ENCODE measurements at places on chromosomes 1 and 21.

DNA sequence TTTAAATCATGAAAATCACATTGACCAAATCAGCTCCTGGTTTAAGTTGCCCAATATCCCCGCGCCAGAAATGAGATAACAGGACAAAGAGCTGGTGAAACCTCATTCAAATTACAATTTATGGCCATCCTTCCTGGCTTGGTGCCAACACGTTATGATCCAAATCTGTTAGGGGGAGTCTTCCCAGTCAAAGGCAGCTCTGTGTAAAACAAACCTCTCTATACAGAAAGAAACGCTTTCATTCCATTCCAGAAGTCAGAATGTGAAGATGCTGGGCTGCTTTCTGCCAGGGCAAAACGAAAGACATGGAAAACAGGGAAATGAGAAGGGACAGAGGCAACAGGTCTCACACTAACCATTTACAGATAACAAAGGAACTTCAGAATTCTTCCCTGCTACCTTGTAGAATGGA is 53.5 kb upstream of the TIAM1 start:
- no peak for DNase-seq

DNA sequence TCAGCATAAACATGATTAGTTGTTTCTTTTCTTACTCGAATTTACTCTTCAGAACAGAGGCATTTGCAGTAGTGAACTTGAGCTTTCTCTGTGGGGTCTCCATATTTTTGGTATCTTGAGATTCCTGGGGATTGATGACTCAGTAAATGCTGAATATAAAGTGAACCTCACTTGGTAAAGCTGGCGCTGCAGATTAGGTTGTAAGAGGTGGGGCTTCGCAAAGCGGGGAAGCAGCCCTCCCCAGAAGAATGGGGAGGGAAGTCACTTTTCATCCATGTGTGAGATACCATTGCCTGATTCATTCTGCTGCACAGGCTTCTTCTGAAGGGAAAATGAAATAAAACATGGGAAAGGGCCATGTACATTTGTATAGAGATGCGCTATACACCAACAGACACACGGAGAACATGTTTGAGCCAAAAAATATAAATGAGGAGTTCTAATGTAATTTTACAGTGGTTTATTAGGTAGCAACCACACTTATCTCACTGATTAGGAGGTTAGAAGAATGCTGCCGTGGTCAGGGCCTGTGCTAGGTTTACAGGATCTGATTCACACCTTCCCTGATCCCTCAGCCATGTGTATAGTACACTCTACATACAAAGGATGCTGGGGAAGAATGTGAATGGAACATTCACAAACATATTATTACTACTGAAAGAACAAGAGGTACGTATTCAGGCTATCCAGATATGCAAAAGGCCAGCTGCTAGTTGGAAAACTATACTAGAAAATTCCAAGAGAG is 63.5 kb downstream of the DNTTIP2 start:
- DNase-seq, result peak; percentile 92

DNA sequence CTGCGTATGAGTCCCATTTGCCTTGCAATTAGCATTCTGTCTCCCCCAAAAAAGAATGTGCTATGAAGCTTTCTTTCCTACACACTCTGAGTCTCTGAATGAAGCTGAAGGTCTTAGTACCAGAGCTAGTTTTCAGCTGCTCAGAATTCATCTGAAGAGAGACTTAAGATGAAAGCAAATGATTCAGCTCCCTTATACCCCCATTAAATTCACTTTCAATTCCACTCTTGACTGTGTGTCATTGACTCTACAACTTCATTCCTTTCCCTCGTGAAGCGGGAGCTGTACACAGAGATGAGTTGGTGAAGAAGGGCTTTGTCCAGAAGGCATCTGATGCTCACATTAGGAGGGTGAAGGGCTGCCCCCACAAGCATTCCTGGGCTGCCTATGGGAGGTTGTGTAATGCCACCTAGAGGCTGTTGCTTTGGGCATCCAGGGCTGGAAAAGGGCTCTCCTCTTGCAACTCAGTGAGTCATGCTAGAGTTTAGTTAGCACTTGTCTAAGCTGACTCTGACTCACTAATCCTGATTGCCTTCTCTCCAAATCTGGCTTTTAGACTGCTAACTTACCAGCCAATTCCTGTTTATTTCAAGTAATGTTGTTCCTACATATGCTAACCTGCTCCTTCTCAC is 1.8 kb downstream of the SPRR1B start:
- peak; percentile 91 for DNase-seq

GRCh38 chr1:212712451-212713303 is 13.0 kb upstream of the BATF3 start:
- peak; percentile 49 for DNase-seq

DNA sequence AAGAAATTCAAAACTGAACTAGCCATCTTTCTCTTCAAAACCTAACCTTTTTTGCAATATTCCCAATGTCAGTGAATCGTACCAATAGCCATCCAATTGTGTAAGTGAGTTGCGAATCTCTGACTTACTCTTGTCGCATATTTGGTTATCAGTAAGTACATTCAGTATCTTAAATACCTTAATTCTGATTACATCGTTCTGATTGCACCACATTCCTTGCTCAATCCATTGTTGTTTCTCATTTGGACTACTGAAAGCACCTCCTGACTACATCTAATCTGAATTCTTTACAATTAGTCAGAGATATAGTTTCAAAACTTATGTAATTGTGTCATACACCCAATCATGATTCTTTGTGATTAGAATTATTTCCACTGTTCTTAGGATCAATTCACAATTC is 16.8 kb upstream of the BRINP3 start:
- DNase-seq, result no peak

DNA sequence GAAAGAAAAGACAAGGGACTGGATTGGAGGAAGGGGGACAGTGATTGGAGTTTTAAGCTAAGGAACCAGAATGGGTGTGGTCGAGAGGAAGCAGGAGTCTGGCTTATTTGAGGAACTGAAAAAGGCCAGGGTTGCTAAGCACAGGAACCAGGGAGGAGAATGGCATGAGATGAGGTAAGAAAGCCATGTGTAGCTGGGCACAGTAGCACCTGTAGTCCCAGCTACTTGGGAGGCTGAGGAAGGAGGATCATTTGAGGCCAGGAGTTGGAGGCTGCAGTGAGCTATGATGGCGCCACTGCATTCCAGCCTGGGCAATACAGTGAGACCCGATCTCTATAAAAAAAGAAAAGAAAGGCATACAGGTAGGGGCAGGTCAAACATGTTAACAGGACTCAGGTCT is 8.1 kb upstream of the KHDRBS1 start:
- DNase-seq, result no peak

GRCh38 chr1:58765441-58765840 is 18.4 kb downstream of the JUN start:
- no peak for DNase-seq

DNA sequence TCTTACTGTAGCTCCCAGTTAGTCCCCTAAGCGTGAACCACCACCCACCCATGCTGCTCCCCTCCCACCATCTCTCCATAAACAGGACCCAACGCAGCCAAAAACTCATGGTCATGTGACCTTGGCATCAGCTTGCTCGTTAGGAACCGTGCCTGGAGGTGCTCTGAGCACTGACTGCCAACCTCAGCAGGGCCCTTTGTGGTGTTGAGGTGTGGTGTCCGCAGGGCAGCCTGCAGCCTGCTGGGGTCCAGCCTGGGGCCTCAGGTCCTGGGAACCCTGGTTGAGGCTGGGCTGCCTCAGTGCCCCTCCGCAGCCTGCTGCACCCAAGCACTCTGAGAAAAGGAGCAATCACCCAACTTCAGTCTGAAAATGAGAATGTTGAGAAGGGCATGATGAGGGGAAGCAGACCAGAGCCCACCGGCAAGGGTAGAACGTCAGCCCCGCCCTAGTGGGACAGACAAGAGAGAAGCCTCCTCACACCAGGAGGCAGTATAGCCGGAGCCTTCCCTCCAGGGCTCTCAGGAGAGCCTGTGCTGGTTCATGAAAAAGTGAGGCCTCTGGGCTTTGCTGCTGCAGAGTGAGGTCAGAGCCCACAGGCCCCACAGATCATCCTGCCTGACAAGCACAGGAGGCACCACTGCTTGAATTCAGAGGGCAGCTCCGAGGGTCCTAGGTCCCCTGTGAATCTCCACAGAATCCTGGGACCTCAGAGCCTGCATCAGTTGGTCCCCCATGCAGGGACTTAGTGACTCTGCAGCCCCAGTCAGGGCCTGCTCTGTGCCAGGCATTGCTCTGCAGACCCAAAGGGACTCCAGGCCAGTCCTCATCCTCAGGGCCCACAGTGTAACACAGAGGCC is 4.9 kb upstream of the COL6A2 start:
- DNase-seq, result no peak

DNA sequence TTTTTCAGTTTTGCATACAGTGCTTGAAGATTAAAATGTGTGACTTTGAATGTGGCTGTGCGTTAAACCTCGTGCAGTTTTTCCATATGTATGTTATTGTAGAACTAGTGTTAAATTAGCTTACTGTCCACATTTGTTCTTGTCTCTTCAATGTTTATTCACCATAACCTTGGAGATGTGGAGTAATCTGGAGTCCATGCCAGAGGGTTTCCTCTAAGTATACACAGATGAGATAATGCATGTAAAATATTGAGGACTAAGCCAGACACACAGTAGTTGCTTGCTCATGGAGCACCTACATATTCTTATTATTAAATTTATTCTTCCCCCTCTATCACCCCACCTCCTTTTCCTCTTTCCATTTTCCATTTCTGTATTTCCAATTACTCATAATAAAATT is 7.7 kb upstream of the GIPC2 start:
- no peak for DNase-seq

DNA sequence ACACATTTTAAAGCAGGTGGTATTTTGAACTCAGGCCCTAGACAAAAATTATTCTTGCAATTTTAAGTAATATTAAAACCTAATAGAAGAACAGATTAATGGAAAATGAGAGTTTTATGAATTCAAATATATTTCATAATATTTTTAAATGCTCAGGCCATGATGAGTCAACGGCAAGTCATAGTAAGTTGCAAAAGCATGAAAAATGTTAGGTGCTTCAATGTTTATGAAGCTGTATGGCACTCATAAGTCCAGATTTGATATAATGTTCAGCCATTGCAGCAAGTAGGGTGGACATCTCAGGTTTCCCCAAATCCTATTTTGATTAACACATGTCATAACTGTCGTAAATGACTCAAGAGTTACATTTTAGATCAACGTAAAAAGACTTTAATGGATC is 112.6 kb downstream of the GRIK1 start:
- DNase-seq, result no peak

DNA sequence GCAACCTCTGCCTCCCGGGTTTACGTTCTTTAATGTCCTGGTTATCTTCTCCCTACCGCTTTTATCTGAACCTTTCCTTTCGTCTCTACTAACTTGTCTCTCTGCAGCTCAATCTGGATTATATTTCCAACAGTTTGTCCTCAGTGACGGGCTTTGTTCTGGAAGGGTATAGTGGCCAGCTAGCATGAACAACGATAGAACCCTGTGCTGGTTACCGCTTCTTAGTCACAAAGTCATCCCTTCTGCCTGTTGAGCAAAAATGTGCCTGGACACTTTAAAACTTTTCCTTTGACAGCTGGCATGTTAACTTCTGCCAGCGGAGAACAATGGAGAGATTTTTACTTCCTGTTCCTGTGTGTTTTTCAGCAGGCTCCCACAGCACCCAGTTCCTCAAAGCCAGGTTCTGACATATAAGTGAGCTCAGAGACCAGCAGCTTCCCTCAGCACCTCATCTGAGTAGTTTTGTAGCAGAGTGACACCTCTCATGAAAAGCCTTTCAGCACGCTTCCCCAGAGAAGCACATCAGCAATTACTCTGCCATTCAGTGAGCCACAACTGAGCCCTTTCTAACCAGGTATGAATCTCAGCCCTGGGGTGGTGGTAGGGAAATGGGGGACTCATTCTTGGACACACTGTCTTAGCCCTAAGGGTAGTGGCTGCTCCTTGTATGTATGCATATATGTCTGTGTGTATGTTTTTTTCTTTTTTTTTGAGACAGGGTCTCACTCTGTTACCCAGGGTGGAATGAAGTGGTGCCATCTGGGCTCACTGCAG is 23.6 kb upstream of the CCDC17 start:
- no peak for DNase-seq

GRCh38 chr1:36753451-36753850 is 270.7 kb upstream of the CSF3R start:
- DNase-seq, result no peak

DNA sequence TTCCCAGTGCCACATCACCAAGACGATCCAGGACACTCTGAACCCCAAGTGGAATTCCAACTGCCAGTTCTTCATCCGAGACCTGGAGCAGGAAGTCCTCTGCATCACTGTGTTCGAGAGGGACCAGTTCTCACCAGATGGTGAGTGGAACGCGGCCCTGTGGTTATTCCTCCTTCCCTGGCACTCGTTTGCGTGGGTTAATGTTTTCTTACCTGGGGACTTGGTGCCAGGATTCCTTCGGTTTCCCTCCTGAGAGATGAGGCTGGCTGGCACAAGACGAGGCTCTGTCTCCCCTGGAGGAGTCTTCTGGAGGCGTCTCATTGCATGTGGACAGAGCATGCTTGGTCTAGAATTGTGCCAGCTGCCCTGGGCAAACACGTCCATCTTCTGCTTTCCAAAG is 29.3 kb downstream of the ATP5PO start:
- no peak for DNase-seq

DNA sequence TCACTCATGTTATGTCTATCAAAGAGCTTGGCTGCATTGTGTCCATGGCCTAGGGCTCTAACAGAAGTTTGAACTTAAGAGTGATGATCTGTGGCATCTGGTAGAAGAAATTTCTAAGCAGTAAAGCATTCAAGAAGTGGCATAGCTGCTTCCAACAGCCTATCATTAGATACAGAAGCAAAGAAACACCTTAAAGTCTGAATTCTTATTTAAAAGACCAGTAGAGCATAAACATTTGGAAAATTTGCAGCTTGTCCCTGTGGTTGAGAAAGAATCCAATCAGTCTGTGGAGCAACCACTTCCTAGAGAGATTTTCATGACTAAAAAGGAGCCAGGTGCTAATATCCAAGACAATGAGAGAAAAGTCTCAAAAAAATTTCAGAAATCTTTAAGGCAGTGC is 165.5 kb downstream of the SNX7 start:
- DNase-seq, result no peak

DNA sequence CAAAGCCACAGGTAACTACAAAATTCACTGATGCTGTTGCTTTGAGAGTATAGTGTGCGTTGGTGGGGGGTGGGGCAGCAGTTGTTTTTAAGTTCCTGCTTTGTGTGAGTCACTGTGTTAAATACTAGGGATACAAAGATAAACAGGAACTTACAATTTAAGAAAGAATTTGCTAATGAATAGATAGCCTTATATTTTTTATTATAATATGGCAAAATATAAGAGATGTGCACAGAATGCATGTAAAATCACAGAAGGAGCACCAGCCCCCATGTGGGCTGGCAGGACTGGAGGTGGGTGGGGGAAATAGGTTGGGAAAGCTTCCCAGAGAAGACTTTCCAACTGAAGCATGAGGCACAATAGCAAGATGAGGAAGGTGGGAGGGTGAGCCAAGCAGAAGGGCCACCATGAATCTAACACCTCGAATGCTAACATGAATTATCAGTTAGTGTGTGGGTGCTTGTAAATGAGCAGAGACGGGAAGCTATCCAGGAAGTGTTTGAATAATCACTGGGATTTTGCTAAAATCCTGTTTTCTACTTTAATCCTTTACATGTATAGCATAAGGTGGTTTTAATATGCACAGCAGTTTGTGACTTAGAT is 57.0 kb upstream of the RAVER2 start:
- no peak for DNase-seq

- no peak for DNase-seq
These were observed 255.4 kb upstream of the ST6GALNAC5 start for GRCh38 chr1:76611770-76612445.

GRCh38 chr1:90474158-90474557 is 242.9 kb downstream of the BARHL2 start:
- DNase-seq, result no peak

All from mesendoderm (in vitro differentiated cells).